Activated CD4-positive, alpha-beta T cell treated with anti-CD3 and anti-CD28 coated beads, Interleukin-2, amount 10 ng/mL, durations not matched to agents 7 days and 5 days (primary cell): ENCODE measurements at places on chromosomes 6 and 20.

DNA sequence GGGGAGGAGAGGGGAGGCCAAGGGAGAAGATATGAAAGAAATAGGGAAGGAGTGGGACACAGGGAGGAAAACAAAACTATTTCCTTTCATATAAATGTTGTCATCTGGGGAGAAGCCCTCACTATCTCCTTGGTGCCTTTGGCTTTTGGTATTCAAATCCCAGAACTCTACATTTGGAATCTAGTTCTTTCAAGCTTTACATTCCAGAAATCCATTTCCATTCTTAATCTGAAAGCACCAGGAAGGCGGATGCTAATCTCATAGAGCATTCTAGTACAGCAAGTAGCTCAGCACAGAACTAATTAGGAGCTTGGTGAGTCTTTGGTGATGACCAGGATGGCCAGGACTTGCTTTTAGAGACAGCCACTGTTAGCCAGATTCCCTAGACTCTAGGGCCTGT, 177.9 kb downstream of the KIF16B start:
- no peak for DNase-seq

- no peak for DNase-seq
Observed at GRCh38 chr20:64068386-64069208, 5.6 kb downstream of the TCEA2 start.

- DNase-seq = no peak
Observed at GRCh38 chr6:105677671-105678475, 275.0 kb upstream of the PREP start.

GRCh38 chr20:50674138-50674825, 17.1 kb downstream of the RIPOR3 start:
- no peak for DNase-seq

DNA sequence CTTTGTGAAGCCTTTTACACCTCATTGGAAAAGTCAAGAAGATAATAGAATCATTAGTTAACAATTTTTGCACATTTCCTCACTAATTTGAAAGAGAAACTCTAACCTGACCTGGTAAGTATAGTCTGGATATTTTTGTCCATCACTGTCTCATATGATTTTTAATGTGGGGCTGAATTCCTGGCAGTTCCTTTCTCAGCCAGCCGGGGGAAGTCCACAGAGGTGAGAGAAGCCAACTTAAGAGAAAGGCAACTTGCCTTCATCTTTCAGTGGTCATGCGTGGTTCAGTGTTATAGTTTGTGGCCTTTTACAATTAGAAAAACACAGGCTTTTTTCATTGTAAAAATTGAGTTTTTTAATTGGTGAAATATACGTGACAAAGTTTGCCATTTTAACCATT, 80.6 kb downstream of the CDYL start:
- DNase-seq = no peak

- DNase-seq = no peak
Observed at GRCh38 chr6:144250276-144250675, 34.9 kb upstream of the UTRN start.

- no peak for DNase-seq
Observed at GRCh38 chr6:151704383-151704782, 103.1 kb upstream of the ESR1 start.

- DNase-seq = no peak
Observed at GRCh38 chr6:56383160-56383559, 135.8 kb upstream of the COL21A1 start.

DNA sequence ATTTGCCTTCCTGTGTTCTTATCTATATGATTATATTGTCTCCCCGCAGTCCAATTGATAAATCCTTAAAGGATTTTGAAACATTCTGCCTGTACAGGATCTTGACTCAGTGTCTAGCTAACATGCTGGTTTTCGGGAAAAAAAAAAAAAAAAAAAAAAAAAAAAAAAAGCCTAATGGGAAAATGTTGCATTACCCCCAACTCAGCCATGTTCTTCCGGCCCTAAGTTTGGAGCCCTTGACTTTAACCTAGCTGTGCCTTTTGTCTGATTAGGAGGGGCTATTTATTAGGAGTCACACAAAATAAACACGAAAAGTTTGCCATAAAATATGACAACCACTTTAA, 244.4 kb upstream of the TCF21 start:
- DNase-seq = no peak

- no peak for DNase-seq
Observed at GRCh38 chr20:14609328-14610221, 272.2 kb upstream of the FLRT3 start.

- no peak for DNase-seq
Observed at GRCh38 chr6:2913621-2914317, 10.7 kb upstream of the SERPINB9 start.

GRCh38 chr20:36311141-36311853, 5.2 kb downstream of the DLGAP4 start:
- DNase-seq = no peak

GRCh38 chr6:111782192-111782809, 91.0 kb downstream of the FYN start:
- DNase-seq = peak; percentile 2

DNA sequence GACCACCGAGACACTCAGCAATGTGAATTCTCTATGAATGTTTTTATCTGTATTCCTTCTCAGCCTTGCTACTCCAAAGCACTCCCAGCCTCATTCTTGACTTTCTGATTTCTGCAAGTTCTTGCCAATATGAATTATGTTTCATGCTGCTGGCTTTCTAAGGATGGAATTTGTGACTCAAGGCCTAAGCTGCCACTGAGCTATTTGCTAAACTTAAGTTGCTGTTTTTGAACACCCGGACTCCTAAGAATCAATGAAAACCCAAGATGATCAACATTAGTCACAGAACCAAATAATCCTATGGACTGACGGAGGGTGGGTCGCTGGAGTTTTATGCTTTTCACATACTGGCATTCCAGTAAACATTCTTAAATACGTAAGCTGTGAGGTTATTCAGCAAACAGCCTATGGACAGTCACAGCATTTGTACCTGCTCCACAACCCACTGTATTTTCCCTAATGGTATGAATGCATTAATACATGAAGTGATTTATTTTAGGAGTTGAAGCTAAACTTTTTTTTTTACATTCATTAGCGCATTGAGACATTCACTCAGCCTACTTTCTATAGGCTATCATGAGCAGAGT, 8.2 kb upstream of the PXDC1 start:
- DNase-seq = no peak

- no peak for DNase-seq
Observed at GRCh38 chr20:46402331-46402811, 4.0 kb downstream of the ELMO2 start.

- DNase-seq = peak; percentile 90
Observed at GRCh38 chr20:38645980-38646858, 44.6 kb downstream of the ARHGAP40 start.

GRCh38 chr6:137399881-137400443, 94.2 kb downstream of the OLIG3 start:
- DNase-seq = no peak

DNA sequence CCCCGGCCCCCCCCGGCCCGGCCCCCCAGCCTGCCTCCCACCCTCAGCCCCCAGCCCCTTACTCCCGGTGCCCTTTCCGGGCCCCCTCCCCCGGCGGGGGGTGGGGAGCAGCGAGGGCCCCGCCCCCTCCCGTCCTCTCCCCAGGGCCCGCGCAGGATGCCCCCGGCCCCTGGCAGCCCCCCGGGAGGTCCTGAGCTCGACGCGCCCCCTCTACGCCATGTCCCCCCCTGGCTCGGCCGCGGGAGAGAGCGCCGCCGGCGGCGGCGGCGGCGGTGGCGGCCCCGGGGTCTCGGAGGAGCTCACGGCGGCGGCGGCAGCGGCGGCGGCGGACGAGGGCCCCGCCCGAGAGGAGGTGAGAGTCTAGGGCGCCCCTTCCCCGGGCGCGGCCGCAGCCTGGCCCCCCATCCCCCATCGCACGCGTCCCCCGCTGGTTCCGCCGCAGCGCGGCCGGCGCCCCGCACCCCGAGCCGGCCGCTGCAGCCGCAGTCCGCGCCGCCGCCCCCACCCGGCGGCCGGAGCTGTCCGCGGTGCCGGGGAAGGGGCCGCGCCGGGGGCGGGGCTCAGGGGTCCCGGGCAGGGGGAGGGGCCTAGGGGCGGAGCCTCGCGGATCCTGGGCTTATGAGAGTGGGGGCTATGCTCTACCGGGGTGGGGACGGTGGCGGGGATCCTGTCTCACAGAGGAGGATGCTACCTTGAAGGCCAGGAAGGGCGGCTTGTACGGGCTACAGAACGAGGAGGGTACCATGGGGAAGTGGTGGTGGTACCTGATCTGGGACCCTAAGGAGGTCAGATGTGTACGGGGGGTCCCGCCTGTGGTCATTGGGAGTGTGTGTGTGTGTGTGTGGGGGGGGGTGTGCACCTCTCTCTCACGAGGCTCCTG, 516 bp downstream of the TMEM151B start:
- no peak for DNase-seq

GRCh38 chr6:116764629-116764960, 924 bp downstream of the FAM162B start:
- no peak for DNase-seq

DNA sequence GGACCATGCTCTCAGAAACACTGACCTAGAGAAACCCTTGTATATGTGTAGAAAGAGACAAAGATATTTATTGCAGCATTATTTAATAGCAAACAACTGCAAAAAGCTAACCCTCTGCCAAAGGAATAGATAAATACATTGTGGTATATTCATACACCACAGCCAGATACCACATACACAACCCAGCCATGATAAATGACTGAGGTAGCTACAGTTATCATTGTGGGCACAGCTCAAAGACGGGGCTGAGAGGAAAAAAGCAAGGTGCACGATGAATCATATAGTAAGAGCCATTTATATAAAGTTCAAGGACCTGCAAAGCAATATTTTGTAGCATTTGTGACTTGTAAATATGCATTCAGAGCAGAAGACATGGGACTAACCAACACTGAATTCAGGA, 30.8 kb downstream of the RSPO4 start:
- DNase-seq = no peak

GRCh38 chr20:6173481-6173880, 50.7 kb upstream of the FERMT1 start:
- DNase-seq = no peak

DNA sequence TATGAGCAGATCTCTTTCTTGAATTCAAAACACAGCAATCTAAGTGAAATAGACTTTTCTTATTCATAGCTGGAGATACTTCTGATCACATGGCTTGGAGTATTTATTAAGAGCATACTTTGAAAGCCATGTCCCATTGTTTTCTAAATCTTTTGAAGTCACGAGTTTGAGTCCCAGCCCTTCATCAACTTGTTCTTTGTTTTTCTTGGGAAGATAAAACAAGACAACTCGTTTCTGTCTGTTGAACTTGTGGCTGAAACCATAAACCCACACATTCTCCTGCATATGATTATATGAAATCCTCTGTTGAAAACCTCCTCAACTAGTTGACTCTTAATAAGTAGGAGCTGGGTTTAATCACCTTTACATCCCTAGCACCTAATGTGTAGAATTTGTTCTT, 3.3 kb downstream of the RNF144B start:
- DNase-seq = no peak

DNA sequence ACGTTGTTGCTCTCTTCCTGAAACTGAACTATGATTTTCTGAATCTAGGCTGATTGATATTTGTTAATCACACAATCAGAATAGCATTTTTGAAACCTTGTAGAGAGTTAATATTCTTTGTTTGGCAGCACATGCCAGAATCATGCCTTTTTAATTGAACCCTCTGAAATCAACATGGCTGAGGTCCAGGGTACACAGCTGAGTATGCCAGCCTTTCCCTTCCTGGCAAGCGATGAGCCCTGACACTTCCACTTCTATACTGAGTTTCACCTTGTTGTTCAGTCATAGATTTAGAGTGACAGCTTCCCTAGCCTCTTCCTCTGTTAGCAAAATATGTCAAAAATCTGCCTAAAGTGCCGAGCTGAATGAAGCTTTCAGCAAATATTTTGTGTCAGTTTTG, 6.8 kb downstream of the HDDC2 start:
- no peak for DNase-seq

- peak; percentile 93 for DNase-seq
Observed at GRCh38 chr6:25056130-25056529, 120.4 kb upstream of the RIPOR2 start.

GRCh38 chr6:98532004-98532403, 302.4 kb upstream of the POU3F2 start:
- DNase-seq = no peak

DNA sequence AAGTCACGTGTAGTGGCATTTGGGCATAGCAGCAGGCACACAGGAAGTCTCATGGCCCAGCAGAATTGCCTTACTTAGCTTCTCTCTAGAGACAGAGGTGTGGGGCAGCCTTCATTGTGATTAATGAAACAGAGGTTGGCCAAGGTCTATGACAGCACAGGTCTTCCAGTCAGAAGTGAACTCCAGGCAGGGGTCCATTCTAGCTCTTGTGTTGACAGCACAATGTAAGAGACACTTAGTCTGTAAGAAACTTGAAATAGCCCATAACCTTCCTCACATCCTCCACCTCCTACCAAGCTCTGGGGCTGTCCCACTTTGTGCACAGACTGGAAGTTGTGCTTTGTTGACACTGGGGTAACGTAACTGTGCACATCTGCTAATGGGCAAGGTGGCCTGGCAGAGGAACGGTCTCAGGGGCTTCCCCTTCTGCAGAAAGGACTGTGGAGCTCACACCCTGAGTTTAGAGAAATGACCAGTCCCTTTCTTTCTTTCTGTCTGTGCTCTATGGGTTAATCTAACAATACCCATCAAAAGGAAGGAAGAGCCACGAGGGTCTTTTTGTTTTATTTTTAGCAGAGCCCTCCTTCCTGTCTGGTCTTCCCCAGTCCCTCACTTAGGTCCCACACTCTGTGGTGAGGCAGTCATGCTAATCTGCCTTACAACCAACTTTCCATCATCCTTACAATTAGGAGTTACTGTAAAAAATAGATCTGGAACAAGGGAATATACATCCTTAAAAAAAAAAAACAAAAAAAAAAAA, 35.6 kb upstream of the TAGAP start:
- no peak for DNase-seq

- no peak for DNase-seq
Observed at GRCh38 chr20:3121955-3122610, 37.6 kb upstream of the AVP start.

DNA sequence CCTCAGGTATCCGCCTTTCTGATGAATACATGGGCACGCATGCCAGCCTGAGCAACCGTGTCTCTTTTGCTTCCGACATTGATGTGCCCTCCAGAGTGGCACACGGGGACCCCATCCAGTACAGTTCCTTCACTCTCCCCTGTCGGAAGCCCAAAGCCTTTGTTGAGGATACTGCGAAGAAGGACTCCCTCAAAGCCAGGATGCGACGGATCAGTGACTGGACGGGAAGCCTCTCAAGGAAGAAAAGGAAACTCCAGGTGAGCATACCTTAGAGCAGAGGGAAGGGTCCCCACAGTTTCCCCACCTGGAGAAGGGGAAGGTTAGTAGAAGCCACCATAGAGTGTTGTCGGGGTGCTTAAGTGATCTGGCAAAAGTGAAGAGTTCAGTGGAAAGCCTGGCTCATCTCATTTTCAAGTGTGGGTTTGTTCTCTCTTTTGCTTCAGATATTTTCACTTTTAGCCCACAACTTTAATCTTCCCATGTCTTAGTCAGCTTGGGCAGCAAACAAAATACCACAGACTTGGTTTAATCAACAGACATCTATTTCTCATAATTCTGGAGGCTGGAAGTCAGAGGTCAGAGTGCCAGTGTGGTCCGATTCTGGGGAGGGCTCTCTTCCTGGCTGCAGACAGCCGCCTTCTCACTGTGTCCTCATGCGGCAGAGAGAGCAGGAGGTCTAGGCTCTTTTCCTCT, 133.5 kb upstream of the CLDN20 start:
- no peak for DNase-seq

- DNase-seq = no peak
Observed at GRCh38 chr6:14083751-14084150, 33.8 kb upstream of the CD83 start.
